ENCODE measurements at places on chromosomes 4 and X.
A peak's percentile ranks its signal among the peaks of the same experiment; 100 is the strongest.

DNA sequence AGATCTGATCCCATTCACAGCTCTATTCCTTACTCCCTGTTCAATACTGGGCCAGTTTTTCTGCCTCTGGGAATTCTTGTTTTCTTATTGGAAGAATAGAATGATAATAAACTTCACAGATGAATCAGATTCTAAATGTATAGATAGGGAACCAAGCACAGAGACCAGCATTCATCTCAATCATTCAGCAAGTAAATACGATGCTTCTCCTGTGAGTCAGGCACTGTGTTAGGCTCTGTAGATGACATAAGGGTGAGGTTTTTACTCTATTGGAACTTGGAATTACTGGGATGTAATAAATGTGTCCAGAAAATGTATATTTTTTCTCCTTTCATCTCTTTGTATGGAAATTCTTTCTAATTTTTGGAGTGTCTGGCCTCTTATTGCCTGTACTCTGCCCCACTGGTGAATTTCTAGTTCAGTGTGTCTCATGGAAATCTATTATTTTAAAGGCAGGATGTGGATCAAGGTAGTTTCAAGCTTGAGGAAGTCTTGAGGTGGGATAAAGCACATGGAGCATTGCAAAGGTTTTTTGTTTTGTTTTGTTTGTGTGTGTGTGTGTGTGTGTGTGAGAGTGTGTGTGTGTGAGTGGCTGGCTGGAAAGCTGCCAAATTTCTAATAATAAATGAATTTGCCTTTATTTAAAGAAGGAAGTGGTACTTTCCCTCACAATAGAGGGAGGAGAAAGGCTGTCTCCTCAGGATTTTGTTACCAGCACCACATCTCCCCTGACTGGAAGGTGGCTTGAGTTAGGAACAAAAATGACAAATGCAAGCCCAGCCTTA, 117.9 kb upstream of the HS3ST1 start:
- DNase-seq = no peak

GRCh38 chr4:41290479-41290878, 33.8 kb downstream of the UCHL1 start:
- no peak for DNase-seq

DNA sequence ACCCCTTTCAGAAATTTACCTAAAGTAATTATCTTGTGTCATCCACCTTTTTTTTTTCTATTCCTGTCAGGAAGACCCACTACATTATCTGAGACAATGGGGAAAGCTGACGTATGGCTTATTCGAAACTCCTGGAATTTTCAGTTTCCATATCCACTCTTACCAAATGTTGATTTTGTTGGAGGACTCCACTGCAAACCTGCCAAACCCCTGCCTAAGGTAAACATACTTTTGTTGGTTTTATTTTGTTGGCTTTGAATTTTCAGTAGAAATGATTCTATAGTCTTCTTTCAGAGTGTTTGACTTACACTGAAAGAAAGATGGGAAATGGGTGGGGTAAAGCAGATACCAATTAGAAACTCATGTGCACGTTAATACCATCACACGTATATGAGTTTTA, 2.2 kb downstream of the UGT2B7 start:
- no peak for DNase-seq

DNA sequence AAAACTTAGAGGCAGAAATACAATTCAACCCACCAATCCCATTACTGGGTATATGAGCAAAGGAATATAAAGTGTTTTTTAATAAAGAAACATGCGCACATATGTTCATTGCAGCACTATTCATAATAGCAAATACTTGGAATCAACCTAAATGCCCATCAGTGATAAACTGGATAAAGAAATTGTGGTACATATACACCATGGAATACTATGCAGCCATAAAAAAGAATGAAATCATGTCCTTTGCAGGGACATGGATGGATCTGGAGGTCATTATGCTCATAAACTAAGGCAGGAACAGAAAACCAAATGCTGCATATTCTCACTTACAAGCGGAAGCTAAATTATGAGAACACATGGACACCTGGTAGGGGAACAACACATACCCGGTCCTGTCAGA, 807.7 kb upstream of the INTU start:
- no peak for DNase-seq

DNA sequence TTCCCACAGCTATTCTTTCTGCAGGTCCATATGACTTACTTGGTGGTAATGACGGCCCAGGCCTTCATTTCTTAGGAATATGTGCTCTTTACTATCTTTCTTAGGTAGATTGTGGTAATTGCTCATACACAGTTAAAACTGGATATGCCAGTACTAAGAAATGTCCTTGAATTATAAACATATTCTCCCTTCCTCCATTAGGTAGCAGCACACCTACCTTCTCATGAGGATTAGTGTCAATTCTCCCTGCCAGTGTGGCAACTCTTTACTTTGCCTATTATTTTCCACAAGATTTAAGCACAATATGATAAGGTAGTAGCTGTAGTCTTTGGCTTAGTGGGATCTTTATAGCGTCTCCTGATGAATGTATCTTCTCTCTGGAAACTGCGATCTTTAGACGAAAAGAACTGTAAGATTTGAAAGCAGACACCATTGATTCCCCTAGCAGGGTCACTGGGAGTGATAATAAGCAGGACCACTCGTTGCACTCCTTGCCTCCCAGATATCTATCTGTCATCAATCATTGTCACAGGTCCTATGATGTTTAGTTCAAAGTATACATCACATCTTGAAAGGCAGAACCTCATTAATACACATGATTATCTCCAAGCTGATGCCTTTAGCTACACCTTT, 1240.7 kb downstream of the C4orf33 start:
- DNase-seq = no peak

GRCh38 chr4:156111686-156112085, 158.0 kb upstream of the CTSO start:
- DNase-seq = no peak

- DNase-seq = no peak
Measured at GRCh38 chr4:100690812-100691211, 173.0 kb upstream of the EMCN start.

DNA sequence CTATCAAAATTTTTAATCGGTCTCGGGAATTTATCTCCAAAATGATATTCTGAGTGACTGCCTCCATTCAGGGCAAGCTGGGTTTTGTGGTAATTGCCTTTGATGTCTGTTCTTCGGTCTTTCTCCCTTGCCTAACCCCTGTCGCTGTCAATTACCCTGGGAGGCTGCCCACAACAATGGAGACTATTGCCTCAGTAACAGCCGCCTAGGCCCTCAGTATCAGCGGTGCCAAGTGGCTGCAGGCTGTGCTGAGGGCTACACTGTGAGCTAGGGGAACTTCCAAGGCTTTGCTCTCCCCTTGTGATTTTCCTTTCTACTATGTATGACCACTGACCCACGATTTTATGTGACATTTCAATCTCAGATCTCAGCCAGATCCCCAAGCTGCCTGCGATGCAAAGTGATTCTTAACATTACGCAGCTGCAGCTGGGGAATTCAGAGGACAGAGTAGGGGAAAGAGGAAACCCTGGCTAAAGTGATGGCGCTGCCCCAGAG, 36.3 kb upstream of the REST start:
- no peak for DNase-seq

- no peak for DNase-seq
Measured at GRCh38 chr4:18422685-18423084, 401.1 kb upstream of the LCORL start.

DNA sequence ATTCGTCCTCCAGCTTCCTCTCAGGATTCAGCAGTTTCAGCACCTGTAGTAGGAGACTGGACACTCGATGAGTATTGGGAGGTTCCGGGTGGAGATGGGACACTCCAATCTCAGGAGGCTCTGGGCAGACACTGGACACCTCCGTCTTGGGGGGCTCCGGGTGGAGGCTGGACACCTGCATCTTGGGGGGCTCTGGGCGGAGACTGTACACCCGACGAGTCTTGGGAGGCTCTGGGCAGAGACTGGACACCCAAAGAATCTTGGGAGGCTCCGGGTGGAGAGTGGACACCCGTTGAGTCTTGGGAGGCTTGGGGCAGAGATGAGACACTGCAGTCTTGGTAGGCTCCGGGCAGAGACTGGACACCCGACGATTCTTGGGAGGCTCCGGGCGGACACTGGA, 28.7 kb upstream of the LANCL3 start:
- no peak for DNase-seq

- DNase-seq = no peak
Measured at GRCh38 chrX:1433646-1434357, 18.9 kb downstream of the ASMTL start.

DNA sequence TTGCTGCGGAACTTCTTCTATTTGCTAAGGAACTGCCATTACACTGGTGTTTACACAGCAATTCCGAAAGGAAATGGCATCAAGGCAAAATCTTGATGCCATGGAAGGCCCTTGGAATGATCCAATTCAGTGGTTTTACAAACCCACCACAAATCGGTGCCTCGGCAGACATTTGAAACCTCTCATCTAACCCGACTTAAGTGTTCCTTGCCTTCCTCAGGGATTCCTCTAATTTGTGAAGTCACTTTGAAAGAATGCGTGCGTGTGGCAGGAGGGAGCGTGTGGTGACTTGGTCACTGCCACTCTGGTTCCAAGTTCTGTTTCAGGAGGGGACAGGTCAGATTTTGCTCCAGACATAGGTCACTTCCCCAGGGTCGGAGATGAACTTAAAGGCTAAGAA, 4.8 kb downstream of the NOP14 start:
- DNase-seq = no peak

DNA sequence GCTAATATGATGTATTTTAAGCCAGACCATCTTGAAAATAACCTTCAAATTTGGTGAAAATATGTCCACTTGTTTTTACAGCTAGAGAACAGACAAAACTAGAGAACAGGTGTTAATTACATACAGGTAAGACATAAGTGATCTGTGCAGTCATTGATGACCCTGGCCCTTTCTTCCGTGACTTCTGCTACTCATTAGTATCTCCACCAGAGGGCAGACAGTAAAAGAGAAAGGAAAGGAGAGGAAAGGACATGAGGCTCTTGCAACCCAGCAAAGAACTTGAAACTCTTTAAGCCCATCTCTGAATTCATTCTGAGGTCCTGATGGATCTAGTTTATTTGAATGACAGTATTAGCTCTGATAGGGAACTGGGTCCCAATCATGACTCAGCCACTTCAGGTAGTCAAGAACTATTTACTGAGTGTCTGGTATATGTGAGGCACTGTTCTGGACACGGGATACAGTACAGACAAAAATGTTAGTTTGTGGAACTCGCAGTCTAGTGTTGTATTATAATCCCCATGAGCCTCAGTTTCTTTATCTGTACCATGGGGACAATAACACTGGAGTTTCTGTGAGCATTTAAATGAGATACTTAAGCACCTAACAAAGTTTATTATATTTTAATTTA, 121.0 kb upstream of the TEX13D start:
- DNase-seq = peak; percentile 68

All from CD4-positive, alpha-beta T cell treated with Interleukin-21 for 1 hour (primary cell).